HS-5 (cell line): ENCODE measurements at places on chromosomes 4 and X.

DNA sequence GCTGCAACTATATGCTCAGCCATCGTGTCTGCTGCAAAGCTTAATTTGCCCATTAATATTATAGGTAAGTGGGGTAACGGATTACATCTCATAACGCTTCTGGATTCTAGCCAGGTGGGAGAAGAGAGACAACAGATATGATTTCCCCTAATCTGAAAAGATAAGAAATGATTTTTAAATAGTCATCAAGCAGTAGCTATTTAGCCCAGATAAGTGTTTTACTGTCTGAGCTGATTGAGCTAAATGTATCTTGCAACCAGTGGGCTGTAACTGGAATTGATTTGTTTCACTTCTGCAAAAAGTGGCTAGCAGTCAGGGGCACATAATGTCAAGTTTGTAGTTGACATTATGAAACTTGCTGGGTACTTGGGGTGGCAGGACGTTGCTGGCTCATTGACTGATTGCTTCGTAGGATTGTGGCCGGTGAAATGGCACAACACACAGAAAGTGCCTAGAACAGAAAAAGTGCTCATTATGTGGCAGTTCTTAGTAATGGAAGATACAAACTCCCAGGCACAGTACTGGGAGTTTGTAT, 18.5 kb downstream of the LAP3 start:
- no peak for DNase-seq

- no peak for DNase-seq
Observed at GRCh38 chr4:21202959-21203358, 502.7 kb downstream of the PACRGL start.

DNA sequence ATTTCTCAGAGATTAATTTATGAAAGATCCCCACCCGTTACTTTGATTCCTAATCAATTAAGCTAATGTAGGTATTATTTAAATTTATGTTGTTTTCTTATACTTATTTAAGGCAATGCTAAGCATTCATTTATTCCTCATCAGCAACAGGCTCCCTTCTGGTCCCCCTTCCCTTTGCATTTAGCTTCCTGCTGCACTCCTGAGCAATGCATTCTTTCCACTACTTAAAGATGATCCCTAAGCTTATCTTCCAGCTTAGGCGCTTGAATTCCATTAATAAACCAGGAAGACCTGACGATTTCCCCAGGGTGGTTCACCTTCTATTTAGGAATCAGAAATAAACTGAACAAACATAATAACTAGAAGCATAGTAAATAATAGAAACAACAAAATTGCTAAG, 1003.1 kb downstream of the FSTL5 start:
- DNase-seq, result no peak

DNA sequence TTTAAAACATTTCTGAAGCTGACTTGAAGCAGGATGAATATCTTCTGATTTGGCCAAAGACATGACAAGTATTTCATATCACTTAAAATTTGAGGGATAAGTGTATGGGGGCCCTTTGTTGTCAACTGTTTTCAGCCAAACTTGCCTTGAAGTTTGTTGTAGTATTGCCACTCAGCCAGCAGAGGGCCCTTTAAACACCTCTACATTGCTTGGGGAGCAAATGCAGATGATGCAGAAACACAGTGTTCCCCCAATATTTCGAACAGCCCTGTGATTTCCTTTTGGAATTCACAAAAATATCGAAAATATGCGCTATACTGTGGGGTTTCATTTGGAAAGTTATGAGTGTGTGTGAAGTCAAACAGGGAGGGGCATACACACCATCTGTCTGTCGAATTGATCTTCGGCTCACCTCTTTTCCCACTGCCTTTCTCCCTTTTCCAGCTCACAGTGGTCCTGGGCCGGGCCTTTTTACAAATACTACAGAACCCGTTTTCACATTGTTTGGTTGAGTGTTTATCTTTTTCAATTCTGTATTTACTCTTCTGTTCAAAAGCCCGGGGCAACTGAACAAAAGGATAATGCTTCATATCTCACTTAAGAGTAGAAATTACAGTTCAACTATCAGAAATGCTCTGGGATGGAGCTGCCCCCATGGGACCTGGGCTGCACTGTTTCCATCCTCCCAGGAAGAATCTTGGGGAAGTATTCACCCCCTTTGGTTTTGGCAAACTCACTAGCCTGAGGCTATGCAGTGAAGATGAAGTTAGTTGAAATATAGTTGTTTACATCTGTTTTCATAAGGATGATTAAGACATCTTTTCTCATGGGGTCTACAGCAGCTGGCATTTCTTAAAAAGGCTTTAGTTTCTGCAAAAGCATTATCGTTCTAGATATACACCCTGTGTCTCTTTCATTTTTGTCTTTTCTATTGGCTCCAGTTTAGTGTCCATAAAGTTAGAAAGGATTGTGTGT, 137.6 kb downstream of the EGF start:
- DNase-seq, result peak; percentile 14

GRCh38 chr4:88610771-88611170, 18.5 kb downstream of the HERC3 start:
- DNase-seq, result no peak

DNA sequence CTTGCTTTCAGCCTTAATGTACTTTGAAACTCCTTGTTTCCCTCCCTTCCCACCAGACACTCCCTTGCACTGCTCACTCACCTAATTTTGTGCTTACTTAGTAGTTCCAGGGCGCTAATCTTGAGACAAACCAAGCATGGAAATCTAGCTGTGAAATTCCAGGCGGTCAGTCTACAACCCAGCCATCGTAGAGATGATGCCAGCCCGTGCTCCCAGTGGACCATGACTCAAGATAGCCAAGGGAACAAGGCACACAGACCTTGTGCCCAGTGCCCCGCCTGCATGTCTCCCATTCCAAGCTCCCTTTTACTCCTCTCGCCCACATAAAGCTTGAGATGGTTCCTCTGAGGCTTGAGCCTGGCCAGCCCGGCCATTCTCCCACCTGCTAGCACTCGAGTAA, 11.1 kb downstream of the TREX2 start:
- DNase-seq, result no peak

- no peak for DNase-seq
Observed at GRCh38 chr4:133581996-133582619, 433.0 kb downstream of the PCDH10 start.

GRCh38 chrX:67749536-67749935, 205.7 kb downstream of the AR start:
- no peak for DNase-seq

DNA sequence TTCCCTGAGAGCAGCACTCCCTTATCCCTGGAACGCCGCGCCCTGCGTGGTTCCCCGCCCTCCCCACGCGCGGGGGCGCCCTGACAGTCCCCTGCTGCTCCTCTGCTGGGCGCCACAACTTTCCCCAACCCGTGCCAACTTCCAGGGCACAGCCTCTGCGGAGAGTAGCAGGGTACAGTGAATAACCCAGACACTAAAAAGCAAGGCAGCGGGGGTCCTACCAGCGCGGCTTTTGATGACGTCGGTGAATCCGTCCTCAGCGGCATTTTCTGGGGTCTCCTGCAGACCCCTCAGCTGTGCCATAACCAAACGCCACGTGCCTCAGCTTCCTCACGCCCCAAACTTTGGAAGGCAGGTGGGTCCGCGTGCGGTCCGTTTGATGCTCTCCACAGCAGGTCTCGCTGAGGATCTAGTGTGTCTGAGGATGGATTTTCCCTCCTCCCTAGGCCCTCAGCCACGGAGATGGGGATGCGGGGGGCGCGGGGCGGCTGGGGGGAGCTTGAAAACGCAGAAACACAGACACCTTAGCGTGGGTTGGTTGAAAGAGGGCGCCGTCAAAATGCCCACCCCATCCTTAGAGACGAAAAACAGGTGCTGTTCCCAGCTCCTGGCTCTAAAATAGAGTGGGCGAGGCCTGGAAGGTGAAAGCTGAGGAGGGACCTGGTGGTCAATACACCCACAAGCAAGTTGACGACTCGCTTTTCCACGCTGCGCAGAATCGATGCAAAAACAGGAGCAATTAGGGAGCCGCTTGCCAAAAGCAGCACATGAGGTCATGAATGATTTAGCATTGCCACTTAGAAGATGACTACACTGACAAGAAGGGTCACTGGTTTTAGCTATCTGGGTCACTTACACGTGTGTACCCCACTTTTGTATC, 405.6 kb downstream of the FAM47A start:
- DNase-seq, result no peak

DNA sequence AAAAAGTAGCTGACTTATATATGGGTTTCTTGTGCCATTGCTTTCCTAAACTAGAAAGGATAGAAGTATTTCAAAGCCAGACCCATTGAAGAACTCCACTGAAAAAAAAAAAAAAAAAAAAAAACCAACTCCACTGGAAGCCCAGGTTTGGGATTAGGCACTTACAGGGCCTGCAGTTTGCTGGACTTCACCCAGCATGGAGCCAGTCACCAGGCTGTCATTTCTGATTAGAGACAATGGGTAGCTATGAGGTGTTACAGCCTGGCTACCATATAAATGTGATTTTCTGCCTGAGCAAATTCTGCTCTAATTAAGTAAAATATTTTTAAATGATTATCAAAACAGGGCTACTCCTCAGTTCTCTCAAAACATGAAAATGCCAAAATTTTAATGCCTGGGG, 49.5 kb downstream of the HS6ST2 start:
- DNase-seq, result no peak

GRCh38 chr4:34943741-34944386, 1300.5 kb downstream of the ARAP2 start:
- DNase-seq, result no peak

DNA sequence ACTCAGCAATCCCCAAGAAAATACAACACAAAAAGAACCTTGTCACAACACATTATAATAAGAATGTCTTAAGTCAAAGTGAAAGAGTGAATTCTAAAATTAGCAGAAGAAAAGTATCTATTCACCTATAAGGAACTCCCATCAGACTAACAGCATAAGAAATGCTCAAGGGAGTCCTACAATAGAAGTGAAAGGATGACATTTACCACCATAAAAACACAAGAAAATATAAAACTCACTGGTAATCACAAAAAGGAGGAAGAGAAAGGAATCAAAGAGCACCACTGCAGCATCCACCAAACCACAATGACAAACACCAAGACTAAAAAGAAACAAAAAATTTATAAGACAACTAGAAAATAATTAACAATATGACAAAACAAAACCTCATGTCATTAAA, 257.0 kb upstream of the AGTR2 start:
- no peak for DNase-seq

GRCh38 chrX:120512222-120512621, 43.1 kb upstream of the LAMP2 start:
- DNase-seq, result no peak

GRCh38 chrX:106927023-106927422, 6.8 kb downstream of the CLDN2 start:
- DNase-seq, result no peak

DNA sequence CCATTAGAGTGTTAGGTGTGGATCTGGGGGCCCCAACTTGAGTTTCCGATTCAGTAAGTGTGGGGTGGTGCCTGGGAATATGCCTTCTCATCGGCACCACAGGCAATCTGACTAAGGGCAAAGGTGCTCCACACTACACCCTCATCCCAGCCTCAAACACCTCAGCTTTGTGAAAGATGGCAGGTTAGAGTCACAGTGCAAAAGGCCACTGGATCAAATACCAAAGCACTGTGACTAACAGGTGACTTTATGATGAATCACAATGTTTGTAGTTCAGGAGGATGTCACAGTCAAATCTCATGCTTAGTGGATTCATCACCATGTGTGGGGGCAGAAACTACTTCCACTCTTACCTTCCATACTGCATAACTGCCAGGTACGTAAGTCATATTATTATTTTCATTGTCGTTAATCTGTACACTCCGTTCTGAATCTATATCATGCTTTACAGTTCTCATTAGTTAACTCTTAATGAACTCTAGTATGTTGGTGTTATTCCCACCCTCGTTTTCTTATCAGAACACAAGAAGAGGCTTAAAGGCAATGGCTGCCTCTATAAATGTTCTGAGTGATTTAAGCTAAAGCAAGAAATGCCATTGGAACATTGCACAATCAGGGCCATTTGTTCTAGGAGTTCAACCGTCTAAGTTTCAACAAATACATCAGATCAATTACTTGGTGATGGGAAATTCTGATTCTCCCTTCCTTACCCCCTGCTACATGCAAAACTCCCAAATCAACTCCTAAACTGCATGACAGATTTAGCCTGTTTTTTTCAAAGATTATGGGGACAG, 50.2 kb downstream of the PRKG2 start:
- peak; percentile 73 for DNase-seq

GRCh38 chr4:122832732-122833131, 6.1 kb downstream of the FGF2 start:
- DNase-seq, result no peak

DNA sequence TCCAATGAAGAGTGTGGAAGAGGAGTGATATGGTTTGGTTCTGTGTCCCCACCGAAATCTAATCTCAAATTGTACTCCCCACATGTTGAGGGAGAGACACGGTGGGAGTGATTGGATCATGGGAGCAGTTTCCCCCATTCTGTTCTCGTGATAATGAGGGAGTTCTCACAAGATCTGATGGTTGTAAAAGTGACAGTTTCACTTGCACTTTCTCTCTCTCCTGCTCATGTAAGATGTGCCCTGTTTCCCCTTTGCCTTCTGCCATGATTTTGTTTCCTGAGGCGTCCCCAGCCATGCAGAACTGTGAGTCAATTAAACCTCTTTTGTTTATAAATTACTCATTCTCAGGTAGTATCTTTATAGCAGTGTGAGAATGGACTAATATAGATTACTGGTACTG, 39.6 kb downstream of the FAM47C start:
- DNase-seq, result no peak

GRCh38 chr4:83546786-83547185, 10.9 kb downstream of the GPAT3 start:
- no peak for DNase-seq

GRCh38 chrX:69505772-69506616, 1.9 kb downstream of the NALF2 start:
- no peak for DNase-seq

DNA sequence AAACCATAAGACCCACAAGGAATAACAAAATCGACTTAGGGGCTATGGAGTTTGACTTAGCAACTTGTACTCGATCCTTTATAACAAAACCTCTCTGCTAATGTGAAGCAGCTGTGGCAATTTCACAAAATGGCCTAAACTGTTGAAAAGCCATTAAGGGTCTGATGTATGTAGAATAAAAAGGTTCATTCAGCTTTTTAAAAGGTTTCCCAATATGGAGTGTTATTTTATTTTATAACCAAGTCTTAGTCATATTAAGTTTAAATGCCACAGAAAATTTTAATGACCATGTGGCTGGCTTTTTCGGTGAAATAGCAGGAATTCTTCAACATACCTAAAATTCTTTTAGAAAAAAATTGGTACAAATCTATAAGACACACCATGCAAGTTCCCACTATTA, 291.8 kb upstream of the HAND2 start:
- no peak for DNase-seq

GRCh38 chr4:165207016-165207430, 338 bp upstream of the KLHL2 start:
- DNase-seq, result no peak

GRCh38 chr4:88825931-88826330, 128.3 kb upstream of the NAP1L5 start:
- DNase-seq, result no peak

DNA sequence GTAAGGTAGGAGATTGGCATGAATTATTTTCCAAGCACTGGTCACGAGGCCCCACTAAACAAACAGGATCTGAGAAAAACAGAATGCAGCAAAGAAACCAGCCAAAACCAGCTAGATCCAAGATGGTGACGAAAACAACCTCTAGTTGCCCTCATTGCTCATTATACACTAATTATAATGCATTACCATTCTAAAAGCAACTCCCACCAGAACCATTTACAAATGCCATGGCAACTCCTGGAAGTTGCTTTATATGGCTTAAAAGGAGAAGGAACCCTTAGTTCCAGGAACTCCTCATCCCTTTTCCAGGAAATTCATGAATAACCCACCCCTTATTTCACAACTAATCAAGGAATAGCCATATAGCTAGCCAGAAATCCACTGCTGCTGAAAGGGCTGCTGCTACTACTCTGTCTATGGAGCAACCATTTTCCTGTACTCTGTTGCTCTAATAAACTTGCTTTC, 69.3 kb downstream of the ABCB7 start:
- DNase-seq, result no peak
